ENCODE measurements at places on chromosomes 7 and 10.

GRCh38 chr10:11164551-11164802 lies 146.8 kb downstream of the CELF2 start:
- no peak for DNase-seq

DNA sequence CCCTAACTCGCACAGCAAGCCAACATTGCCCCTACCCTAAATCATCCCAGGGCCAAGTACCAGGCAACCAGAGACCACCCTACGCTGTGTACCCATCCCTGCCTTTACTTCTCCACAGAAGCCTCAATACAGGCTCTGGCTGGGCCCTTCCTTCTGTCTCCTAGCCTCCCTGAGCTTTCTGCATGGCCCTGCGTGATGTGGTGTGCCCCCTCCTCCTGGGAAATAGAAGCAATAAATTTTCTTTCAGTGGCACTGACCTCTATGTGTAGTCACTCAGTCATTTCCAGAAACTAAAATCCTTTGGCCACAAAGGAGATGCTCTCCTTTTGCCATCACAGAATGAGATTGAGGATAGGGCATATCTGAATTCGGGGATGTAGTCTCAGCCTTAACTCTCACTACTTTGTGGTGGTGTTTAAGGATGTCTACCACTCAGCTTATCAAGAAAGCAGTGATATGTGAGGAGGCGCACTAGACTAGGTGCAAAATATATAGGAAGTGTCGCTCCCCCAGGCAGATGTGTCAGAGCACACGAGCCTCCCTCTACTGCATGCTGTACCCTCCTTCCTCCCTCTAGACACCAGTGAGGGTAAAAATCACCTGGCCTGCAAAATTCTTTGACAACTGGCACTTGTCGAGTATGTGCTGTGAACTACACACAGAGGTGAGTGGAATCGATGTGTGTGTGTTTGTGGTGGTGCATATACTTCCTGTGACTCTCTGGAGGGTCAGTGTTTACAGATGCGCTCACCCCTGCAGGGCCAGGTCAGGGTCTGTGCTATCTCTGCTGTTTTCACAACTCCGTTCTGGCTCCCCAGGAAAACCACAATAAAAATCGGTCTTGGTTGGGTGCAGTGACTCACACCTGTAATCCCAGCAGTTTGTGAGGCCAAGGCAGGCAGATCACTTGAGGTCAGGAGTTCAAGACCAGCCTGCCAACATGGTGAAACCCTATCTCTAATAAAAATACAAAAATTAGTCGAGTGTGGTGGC lies 825.9 kb upstream of the IGFBP3 start:
- no peak for DNase-seq

DNA sequence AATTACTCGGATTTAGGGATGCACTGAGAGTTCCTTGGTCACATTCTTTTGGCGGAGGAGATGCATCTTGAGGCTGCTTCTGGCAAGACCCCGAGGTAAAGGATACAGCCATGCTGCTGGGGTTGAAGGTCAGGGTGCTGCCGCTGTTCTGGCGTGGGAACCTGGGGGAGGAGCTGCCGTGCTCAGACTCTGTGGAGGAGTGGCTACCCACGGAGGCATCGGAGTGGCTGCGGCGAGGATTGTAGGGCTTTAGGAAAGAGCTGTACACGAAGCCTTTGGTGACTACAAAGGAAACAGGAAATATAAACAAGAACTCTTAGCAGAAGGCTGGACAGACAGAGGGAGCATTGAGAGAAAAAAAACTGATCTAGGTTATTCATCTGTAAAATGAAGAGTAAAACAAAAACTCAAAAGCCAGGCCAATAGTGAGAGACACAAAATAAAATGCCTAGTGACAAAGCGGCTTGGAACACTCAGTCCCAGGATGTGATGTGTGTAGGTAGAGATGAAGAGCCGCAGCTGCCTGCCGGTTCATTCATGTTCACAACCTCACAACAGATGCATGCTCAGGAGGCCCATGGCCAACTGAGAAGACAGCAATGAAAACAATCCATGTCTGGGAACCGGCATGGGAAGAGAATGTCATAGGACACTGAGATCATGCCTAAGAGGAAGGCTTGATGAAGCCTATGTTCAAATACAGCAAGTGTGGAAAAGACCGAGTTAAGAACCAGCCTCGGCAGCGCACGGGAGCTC lies 97.8 kb downstream of the ABCC2 start:
- no peak for DNase-seq

DNA sequence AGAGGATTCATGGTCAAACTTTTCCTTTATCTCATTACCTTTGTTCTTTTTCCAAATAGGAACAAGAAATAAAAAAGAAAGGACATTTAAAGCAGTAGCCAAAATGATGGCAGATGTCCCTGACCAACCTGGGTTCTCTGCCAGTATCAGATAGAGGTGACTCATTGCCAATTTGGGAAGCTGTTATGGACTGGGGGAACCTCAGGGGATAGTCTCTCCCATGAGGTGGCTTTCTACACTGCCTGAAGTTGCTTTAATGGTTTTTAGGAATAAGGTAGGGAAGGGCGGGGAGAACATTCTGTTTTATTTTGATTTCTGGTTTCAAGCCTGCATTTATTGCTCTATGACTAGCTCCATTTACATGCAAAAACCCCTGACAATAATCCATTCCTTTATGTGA lies 457.9 kb upstream of the TPK1 start:
- DNase-seq = no peak

- no peak for DNase-seq
These were observed 158.3 kb upstream of the PFKP start for GRCh38 chr10:2908851-2909630.
